ENCODE measurements at places on chromosomes 12 and 14.

DNA sequence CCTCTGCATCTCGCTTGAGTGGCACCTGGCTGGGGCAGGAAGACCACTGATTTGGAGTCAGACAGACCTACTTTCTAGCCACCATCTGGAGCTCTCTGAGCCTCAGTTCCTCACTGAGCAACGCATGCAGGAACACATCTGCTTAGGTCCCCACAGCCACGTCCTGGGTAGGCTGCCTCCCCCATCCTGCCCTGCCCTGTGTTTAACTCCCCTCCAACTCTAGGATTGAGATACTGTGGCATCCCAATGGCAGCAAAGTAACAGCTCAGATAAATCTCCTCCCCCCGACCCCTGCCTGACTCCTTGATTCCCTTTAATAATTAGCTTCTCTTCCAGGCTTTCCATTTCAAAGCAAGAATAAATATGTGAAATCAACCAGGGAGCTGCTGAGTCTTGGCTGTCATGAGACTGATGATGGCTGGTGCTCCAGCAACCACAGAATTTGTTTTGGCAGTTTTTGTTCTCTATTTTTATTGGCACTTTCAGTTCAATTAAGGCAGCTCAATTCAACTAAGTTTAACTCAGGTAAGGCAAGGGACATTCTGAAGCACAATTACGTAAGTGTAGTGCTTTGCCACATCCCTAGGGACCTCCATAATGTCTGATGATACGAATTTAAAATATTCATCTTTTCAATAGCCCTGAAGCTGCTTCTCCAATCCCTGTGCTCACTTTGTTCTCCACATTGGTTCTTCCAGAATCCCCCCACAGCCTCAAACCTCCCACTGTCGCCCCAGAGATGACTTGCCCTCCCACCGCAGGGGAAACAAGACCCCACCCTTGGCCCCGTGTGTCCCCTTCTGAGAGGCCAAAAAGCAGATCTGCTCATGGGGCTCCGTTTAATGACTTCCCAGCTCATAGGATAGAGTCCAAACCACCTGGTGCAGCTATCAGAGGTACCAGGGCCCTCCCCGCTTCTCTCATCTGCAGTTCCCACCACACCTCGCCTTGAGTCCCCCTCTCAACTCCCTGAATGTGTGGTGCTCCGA lies 58.2 kb downstream of the ESR2 start:
- no peak for DNase-seq

DNA sequence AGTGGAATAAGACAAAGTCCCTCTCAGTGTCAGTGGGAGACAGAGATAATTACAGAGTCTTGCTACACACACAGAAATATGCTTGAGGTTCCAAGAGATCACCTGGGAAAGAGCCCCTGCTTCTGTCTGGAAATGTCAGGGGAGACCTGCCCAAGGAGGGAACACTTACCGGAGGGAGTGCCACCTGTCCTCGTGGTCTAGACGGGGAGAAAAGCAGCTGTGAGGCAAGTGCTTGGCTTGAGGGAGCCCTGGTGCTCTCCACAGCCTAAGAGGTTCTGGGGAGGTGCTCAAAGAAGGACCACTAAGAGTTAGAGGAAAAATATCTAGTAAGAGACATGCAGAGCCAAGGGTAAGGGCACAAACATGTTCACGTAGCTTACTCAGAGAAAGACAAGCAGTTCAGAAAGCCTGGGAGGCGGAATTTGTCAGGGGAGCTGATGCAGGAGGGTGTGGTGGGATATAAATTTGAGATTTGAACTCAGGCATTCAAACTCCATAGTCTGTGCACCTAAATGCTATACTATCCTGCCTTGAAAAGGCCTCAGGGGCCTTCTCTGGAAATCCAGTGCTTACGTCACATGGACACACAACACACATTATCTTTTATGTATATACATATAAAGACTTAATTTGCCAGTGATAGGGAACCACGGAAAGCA lies 38.2 kb upstream of the GNPNAT1 start:
- no peak for DNase-seq

DNA sequence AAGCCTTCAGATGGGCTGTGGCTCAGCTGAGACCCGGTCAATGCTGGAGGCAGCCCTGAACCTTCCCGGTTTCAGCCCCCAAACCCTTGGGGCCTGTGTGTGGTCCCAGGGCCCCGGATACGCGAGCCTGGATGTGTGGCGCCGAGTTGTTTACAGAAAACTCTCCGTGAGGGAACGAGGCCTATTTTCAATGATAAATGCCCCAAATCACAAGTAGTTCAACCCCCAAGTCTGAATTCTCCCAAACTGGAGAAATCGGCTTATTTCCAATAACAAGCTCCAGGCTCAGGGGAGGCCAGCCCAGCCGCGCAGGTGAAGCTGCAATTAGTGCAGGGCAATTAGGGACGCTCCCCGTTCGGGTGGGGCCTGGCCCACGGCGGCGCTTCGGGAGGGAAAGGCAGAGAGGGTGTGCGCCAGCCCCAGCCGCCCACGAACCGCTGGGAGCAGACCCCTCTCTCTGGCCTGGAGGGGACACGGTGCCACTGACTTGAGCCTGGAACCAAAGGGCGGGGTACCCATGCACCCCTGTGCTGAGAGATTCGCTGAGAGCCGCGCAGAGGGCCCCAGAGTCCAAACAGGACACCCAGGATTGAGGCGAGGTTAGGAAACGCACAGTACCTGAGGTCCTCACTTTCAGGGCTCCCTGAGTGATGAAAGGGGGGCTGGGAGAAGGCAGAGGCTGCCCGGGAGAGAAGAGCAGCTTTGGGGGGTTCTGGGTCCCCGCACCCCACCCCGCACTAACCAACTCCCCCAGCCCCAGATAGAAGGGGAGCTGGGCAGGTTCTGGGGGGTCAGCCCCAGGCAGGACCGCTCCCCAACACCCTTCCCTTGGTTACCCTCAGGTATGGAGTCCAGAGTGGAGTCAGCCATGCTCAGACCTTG lies 14.2 kb upstream of the ANKRD9 start:
- no peak for DNase-seq

DNA sequence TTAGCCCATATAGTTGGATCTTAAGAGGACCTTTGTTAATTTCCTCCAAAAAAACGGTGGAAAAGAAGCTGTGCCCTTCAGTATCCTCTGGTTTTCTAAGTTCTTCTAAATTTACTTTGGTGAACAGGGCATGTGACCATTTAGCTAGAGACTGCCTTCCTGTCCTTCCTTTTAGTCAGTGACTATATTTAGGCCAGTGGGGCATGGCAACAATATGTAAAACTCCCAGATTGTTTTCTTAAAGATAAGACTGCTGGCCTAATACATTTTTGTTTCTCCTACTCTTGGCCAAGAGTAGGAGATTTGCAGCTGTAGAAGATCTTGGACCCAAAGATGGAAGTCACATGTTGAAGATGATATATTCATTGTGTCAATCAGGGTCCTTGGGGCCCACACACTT lies 325.1 kb upstream of the DCN start:
- DNase-seq = no peak

DNA sequence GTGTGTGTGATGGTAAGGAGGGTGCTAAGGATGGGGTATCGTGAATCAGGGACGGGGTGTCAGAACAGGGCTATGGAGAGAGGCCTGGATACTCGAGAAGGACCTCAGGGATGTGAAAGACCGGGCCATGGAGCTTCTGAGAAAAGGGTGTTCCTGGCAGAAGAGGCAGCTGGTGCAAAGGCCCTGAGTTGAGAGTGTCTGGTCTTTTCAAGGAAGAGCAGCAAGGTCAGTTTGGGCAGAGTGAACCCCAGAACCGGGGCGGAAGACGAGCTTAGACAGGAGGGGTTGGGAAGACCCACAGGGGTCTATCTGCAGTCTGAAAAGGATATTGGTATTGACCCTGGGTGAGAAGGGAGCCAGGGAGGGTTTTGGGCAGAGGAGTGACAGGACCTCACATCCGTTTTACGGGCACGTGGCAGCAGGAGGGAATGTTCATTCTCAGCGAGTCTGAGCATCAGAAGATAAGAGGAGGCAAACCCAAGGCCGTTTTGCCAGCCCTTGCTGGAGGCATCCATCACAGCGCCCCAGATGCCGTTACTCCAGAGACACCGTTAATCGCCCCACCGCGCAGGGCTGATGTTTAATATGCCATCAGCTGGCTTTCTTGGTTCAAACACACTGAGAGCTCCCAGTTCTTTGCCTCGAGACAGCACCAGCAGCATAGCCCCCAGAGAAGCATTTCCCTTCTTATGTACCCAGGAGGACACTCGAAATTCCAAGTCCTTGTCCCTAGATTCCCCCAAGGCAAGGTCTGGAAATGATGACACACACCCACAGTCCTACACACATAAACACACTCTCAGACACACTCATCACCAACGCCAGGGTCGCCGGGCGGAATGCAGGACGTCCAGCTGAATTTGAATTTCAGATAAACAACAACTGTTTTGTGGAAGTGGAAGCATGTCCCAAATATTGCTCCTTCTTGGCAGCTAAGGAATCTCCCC lies 41.4 kb upstream of the EML1 start:
- no peak for DNase-seq

GRCh38 chr14:54564868-54565784 lies 1.8 kb upstream of the SAMD4A start:
- DNase-seq = peak; percentile 68

- DNase-seq = no peak
Observed at GRCh38 chr14:40656311-40656710, 950.4 kb upstream of the LRFN5 start.

- DNase-seq = no peak
Observed at GRCh38 chr14:103872481-103873113, 25.2 kb upstream of the PPP1R13B start.

DNA sequence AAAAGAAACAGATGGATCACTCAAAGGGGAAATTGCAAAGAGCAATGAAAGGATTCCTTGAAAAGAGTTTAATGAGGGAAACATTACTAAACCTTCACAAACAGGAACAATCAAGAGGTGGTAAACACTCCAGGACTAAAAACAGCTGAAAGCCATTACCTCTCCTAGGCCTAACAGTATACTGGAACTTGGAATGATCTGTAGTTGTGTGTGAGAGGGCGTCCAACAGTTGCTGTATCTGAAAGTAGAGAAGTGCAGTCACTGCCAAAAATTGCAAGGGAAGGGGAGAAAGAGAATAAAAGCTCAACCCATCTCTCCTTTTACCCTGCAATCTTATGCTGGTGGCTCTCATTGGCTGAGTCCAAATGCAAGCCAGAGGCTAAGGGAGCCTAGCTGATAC lies 17.0 kb upstream of the MIS18BP1 start:
- DNase-seq = no peak

DNA sequence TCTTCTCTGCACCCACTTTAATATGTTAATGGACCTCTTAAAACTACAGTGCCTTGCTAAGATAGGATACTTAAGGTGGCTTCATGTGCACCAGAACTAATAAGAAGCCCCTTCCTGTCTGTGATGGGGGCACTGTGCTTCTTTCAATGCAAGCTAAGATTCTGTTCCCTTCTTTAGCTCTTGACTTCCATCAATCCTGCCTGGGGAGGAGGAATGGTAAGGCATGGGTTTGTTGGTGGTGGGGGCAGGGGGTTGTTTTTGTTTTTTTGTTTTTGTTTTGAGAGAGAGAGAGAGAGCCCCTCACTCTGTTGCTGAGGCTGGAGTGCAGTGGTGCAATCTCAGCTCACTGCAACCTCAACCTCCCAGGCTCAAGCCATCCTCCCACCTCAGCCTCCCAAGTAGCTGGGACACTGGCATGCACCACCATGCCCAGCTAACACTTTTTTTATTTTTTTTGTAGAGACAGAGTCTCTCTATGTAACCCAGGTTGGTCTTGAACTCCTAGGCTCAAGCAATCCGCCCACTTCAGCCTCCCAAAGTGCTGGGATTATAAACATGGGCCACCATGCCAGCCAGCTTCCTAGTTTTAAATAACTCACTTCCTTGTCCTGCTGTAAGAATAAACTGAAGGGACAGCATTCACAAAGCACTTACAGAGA lies 4.5 kb upstream of the KRT3 start:
- no peak for DNase-seq

DNA sequence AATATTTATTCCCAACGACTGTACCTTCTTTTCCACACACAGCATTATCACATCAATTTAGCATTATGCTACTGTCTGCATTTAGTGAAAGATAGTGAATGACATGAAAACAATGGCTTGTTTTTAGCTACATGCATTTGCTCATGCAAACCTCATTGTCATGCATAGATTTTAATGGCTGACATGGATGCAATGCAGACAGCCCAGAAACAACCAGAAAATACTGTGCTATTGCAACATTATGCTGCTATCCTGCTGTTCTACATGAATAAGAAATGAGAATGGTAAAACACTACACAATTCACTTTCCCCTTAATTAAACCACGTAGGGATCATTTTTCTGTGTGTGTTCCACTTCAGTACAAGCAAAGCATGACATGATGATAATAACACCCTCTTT lies 90.8 kb downstream of the LIN7A start:
- no peak for DNase-seq

DNA sequence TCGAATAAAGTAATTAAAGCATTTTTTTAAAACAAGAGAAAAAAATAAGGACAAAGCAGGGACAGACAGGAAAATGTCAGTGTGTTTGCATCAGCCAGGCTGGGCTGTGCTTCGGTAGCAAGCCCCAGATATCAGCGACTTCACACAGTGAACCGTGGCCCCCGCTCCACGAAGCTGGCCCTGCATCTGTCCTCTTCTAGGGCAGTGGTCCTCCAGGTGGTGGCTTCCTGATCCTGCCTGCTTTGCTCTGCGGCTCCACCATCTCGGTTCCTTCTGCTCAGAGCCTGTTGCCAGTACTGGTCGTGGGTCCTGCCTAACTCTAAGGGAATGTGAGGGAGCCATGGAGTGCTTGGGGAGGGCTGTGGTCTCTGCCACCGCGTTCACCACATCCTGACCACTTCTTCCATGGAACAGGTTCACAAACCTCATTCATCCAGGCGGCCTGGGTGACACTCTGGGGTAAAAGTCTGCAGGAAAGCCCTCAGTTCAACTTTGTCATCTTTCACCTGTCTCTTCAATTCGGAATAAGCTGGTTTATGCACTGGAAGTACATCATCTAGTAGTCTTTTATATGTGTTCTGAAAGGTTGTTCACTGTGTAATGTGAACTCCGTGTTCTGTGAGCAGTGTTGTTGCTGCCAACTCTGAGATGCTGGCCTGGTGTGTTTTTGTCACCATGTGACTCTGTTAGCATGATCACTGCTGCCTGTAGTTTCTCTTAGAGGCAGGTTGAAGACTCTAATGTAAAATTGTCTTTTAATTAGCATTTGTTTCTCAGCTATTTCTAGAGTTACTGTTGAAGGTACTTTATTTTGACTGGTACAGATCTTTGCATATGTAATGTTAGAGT lies 47.9 kb downstream of the ANKRD9 start:
- peak; percentile 7 for DNase-seq

DNA sequence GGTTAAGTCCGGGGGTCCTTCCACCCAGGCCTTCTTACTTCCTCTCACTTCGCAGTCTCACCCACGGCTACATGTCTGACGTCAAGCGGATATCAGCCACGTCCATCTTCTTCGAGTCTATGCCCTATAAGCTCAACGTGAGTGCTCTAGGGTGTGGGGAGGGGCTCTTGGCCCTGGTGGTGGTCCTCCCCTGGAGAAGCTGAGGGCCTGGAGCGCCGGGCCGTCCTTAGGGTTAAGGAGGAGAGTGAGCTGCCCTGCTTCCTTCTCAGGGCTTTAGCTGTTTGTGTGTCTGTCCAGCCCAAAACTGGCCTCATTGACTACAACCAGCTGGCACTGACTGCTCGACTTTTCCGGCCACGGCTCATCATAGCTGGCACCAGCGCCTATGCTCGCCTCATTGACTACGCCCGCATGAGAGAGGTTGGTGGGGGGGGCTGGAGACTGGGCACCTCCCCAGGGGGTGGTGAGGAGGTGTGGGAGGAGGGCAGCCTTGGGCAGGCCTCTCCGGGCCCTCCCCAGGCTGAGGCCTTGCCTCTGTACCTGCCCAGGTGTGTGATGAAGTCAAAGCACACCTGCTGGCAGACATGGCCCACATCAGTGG lies 2.7 kb downstream of the SHMT2 start:
- no peak for DNase-seq

GRCh38 chr14:49934646-49935045 lies 41.8 kb downstream of the ARF6 start:
- no peak for DNase-seq
